ENCODE measurements at places on chromosomes 12 and 14. TPM values are rescaled to one million over a fixed set of nuclear protein-coding genes. Genes with fewer than 3 reads are reported as not detected.

- no peak for DNase-seq
Measured at GRCh38 chr14:72638021-72638420, 255.9 kb downstream of the DPF3 start.

DNA sequence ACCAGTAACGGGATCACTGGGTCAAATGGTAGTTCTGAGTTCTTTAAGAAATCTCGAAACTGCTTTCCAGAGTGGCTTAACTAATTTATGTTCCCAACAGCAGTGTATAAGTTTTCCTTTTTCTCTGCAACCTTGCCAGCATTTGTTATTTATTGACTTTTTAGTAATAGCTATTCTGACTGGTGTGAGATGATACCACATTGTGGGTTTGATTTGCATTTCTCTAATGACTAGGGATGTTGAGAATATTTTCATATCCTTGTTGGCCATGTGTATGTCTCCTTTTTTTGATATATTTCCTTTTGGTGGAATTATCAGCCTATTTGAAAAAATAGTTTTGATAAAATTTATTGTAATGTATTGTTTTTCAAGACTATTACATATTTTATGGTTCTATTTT is 701.2 kb upstream of the FBXO33 start:
- no peak for DNase-seq

DNA sequence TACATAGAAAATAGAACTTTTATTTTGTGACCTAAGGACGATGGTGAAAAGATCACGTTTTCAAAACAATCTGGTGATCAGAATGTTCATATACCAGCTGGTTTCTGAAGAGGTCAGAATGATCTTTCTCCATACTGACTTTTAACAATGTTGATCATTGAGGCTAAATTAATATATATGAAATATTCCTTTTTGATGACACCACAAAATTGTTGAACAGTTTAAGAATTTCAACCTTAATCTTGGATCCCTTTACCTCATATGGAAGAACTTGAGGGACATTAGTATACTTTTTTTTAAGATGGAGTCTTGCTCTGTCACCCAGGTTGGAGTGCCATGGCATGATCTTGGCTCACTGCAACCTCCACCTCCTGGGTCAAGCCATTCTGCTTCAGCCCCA is 2.8 kb upstream of the REP15 start:
- DNase-seq, result no peak

GRCh38 chr12:4810219-4810671 is 90.0 kb downstream of the GALNT8 start:
- DNase-seq, result no peak

- DNase-seq, result no peak
Measured at GRCh38 chr12:119134284-119135072, 44.3 kb upstream of the HSPB8 start.

- DNase-seq, result no peak
Measured at GRCh38 chr12:83827193-83827592, 1085.4 kb downstream of the SLC6A15 start.

- DNase-seq, result peak; percentile 4
Measured at GRCh38 chr14:96629558-96630222, 127.5 kb downstream of the PAPOLA start.

DNA sequence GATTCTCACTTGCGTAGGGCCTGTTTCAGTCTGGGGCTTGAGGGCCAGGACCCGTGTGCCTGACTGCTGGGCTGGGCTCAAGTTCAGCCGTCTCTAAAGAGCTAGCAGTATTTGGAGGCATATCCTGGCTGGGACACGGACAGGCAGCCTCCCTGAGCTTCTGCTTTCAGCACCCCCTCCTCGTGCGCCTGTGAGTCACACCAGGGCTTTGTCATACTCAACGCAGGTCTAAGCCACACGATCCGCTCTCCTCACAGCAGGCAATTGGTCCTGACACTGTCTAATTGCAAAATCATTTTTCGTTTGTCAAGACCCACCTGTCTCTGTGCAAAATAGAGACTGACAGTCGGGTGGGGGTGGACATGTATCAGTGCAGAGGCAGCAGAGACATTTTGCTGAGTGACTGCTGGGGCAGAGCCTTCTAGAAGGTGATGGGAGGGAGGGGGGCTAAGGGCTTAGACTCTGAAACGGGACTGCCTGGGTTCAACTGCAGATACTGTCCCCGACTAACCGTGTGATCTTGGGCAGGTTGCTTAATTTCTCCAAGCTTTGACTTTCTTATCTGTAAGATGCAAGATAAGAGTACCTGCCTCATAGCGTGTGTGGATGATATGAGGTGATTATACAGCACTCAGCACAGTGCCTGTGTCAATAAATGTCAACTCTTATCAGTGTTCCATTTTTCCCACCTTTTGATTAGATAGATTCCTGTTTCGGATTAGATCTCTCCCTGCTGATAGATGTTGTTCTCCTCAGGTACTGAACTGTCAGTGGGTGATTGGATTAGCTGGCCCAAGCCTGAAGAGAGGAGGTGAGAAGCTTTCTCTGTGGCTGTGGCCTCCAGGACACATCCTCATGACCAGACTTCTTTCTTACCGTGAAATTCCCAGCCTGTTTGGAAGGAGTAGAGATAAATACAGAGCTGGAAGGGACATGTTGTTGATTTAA is 53.1 kb downstream of the KCNA1 start:
- no peak for DNase-seq

- no peak for DNase-seq
Measured at GRCh38 chr12:68636268-68636667, 25.6 kb downstream of the RAP1B start.

Gene C12orf56
- total RNA-seq, result not detected

Gene PRB2
- not detected for total RNA-seq
